Right renal pelvis (tissue), 4 donors: ENCODE measurements at places on chromosomes 11 and 22. TPM values are rescaled to one million over a fixed set of nuclear protein-coding genes. Genes with fewer than 3 reads are reported as not detected.

DNA sequence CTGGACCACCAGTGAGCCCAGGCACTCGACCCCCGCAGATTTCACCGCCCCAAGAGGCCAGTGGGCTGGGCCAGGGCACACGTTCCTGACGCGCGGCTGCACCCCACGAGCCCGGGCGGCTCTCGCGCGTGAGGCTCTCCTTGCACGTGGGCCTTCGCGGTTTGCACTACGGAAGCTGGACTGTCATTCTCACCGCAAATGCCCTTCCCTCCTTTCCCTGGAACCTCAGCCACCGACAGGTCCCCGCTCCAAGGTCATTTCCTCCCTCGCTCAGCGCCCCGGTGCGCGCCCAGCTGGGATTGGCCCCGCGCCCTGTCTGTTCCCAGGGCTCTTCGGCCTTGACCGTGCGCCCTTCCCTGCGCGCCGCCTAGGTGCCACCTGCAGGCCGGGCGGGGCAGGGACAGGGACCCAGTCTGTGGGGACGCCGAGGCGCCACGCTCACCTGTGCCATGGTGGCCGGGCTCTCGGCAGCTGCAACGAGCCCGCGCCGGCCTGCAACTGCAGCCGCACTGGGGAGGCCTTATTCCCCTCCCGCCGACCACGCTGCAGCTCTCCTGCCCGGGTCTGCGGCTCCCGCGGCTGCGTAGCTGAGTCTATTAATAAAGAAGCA lies 2.1 kb upstream of the CPT1A start:
- DNase-seq: no peak

DNA sequence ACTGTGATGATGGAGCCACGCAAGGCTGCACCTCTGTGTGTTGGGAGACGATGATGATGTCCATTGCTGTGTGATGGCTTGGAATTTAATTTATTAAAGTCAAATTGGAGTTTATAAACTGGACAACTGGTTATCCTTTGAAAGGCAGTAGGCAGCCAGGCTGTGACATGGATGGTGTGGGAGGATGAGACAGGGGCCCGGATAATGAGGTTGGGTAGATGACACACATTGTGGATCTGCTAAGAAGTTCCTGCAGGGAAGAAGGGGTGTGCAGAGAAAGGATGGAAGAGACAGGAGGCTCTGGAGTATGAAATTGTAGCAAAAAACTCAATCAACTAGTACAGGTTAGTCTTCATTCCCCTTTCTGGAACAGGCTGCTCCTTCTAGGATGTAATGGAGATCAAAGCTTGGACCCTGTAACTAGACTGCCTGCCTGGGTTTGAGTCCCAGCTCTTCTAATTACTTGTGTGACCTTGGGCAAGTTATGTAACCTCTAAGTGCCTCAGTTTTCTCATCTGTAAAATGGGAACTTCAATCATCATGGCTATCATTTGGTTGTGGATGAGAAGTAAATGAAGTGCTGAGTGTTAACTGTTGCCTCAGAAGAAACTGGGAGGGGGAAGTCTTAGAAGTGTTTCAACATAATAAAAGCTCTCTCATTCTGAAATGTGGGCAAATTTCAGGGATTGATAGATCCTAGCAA lies 4.2 kb upstream of the HINFP start:
- no peak for DNase-seq

DNA sequence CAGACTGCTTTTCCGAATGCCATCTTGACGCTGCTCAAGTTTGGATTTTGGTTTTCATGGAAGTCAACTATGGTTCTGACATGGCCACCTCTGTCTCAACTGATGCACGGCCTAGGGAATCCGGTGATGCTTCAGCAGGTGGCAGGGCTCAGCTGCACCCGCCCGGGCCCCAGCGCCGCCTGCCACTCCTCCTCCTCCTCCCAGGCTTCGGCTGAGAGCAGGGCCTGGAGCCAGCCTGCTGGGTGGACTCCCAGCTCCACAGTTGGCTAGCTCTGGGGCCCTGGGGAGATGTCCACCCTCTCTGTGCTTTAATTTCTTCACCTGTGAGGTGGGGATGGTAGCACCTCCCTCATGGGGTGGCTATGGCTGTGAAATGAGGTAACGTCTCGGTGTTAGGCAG lies 20.3 kb upstream of the NFAM1 start:
- no peak for DNase-seq

- no peak for DNase-seq
Measured at GRCh38 chr11:74284466-74284865, 27.0 kb downstream of the P4HA3 start.

Gene TSPAN32
- polyA plus RNA-seq: 1.2 TPM
